Right ventricle myocardium superior (tissue), 1 donor: ENCODE measurements at places on chromosomes 12 and 14. TPM values are rescaled to one million over a fixed set of nuclear protein-coding genes. Genes with fewer than 3 reads are reported as not detected.

Gene FOXN4
- total RNA-seq = not detected

Gene TEX52
- total RNA-seq = not detected

Gene C12orf75
- total RNA-seq = 0.97 TPM

Gene PPP1R36
- total RNA-seq = 0.19 TPM

Gene SSTR1
- total RNA-seq = 0.43 TPM

Gene LALBA
- total RNA-seq = not detected

Gene DBX2
- total RNA-seq = 0.08 TPM

Gene GALNT9
- total RNA-seq = not detected

Gene OR6C74
- not detected for total RNA-seq

Gene OVCH1
- total RNA-seq = not detected

Gene SLCO1B1
- not detected for total RNA-seq

Gene CAND1
- total RNA-seq = 29.8 TPM

Gene ANO4
- not detected for total RNA-seq

Gene PIWIL1
- not detected for total RNA-seq

Gene PIK3C2G
- total RNA-seq = not detected

Gene HOXC10
- total RNA-seq = not detected

Gene CATSPERB
- 1.6 TPM for total RNA-seq
